ENCODE measurements at places on chromosomes 2 and 18.
A peak's percentile ranks its signal among the peaks of the same experiment; 100 is the strongest.

DNA sequence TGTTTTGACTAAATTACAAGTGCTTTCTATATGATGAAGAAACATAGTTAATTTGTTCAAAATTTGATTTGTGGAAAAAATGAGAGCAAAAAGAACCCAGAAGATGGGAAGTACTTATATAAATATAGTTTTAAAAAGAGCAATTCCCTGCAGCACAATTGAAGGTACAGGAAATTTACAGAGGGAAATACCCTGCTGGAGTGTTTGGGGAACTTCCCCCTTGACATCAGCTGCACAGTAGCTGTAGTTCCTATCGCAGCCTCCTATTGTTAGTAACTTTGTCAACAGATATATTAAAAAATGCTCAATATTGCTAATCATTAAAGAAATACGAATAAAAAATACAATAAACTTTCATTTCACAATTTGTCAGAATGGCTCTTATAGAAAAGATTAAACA is 1118.8 kb upstream of the ZEB2 start:
- no peak for DNase-seq

DNA sequence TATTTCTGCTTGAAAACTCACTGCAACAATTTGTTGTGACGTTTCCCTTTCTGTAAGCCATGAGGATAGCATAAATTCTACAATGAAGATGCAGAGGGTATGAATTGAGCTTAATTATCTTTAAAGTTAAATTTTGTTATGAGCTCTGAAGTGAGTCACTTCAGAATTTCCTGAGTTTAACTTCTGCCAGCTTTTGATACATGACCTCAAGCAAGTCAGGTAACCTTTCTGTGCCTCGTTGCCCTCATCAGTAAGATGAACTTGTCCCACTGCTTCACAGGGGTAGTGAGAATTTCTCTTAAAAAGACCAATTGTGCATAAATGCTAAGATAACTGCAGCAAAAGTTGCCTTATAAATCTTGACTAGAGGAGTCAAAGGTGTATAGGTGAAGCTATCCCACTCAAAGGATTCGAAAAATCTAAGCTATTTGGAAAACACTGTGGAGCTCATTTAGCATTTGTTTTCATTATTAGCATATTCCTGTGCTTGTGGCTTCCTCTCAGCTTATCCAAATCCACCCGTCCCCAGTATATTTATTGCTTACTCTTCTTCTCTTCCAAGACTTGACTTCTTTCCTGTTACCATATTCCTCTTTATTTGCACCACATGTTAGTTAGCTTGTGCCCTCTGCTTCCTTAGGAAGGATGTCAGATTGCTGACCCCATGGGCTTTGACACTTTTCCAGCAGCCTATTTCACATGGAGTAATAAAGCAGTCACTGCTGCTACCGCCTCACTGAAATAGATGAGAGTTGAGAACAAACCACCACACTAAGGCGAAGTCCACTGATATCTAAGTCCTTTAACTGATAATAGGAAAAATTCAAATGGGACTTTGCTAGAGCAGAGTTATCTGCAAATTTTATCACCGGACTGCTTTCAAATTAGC is 428.6 kb downstream of the ERBB4 start:
- no peak for DNase-seq

GRCh38 chr2:183035298-183035953 is 2.8 kb downstream of the NCKAP1 start:
- peak; percentile 62 for DNase-seq

- no peak for DNase-seq
Observed at GRCh38 chr2:9838391-9838790, 4.9 kb upstream of the TAF1B start.

DNA sequence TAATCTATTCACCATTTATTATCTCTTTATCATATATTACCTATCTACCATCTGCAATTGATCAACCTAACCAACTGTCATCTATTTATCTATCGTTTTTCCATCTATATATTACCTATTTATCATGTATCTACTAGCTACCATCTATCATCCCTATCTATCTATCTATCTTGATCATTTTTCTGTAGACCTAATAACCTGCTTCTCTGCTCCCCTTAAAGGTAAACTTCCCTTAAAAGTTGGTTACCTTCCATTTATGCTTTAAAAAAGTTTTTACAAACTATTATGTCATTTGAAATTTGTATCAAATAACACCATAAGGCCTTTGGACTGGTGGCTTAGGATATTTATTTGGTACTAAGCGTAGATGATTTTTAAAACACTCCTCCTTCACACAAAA is 47.2 kb downstream of the TMEM18 start:
- no peak for DNase-seq

DNA sequence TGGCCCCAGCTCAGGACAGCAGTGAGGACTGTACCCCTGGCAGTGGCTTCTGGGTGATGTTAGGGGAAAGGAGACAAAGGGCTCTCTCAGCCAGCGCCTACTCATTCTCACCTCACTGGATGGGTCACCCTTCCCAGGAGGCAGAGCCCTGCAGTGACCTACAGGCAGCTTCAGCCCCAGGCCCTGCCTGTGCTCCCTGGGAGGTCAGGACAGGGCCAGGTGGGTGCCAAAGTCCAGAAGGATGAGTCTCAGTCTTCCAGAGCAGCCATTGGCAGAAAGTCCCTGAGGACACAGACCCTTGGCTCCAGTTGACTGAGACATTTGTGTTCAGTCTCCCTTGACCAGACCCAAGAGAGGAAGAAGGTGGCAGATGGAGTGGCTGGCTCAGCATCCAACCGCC is 75.1 kb downstream of the TEX51 start:
- DNase-seq = no peak

DNA sequence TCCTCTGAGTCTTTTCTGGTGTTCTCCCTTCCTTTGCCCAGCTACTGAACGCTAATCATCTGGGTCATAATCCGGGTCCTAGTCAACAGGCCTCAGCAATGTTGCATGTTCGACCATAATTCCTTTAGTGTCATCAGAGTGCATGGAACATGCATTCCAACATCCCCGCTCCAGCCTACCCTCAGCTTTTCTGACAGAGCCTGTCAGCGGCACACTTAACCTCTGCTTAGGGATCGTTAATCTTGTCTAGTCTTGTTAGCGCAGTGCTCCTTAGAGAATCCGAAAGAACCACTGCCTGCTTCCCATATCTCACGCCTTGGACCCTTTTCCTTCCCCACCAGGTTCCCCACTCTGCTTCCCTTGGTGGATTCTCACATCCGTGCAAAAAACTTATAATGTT is 767.9 kb upstream of the ID2 start:
- DNase-seq = no peak

GRCh38 chr2:215870088-215870490 is 143.3 kb downstream of the MREG start:
- DNase-seq = no peak

- no peak for DNase-seq
Observed at GRCh38 chr2:232276084-232276732, 102.3 kb upstream of the ALPP start.

- no peak for DNase-seq
Observed at GRCh38 chr2:47452761-47453160, 49.8 kb downstream of the MSH2 start.

- DNase-seq = no peak
Observed at GRCh38 chr2:222523783-222524544, 99.6 kb downstream of the SGPP2 start.

DNA sequence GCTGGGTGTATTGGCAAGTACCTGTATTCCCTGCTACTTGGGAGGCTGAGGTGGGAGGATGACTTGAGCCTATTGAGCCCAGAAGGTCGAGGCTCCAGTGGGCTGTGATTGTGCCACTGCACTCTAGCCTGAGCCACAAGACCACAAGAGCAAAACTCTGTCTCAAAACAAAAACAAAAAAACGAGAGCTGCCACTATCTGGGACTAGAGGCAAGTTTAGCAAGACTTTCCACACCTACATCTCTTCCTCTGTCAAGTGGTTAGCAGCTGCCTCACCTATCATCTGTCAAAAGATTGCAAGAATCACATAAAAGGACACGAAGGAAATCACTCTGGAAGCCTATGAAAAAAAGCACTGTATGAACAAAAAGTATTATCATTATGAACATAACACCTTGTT is 55.2 kb upstream of the RIOK3 start:
- no peak for DNase-seq

DNA sequence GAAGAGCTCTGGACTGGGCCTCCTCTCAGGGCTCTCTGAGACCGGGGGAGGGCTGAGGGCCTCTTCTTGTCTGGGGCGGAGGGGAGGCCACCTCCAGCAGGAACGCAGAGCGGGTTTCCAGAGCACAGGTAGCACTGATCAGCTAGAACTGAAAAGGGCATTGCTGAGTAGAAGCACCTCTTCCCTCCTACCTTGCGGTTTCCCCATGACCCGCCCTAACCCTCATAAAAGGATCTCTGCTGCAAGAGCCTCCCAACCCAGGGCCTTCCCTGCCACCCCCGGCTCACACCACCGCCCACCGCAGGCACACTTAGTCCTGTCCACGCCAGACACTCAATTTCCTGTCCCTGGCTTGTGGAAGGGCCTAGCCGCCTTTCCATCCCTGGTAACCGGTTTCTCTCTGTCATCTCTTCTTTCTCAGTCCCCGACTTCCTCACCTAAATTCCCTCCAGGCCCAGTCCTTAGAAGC is 966 bp downstream of the ADCY3 start:
- DNase-seq = no peak

DNA sequence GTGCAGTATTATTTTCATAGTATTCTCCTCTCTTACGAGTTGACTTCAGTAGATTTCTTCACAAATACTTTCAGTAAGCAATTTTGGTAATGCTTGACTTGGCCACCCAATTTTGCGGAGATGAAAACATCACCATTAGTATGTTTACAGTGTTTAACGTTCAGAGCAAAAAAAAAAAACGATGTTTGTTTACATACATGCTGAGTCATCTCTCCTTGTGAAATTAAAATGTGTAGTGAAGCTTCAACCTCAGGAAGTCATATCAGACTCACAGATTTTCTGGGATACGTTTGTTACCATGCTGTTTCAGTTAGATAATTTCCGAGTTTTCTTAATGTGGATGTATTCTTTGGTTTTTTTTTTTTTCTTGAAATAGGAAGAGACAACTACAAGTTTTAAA is 100.1 kb downstream of the CTNNA2 start:
- DNase-seq = no peak

DNA sequence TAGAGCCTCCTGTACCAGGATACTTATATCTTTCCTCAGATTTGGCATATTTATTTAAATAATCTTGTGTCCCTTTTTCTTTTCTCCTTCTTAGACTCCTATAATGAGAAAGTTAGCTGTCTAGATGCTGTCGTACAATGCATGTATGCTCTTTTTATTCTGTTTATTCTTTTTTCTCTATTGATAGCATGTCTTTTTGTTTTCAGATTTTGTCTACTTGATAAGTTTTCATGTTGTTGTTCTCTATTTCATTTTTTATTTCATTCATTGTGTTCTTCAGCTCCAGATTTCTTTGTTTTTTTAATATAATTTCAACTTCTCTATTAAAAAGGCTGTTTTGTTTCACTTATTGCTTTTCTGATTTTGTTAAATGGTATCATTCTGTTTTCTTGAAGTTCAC is 674.3 kb upstream of the POU3F3 start:
- no peak for DNase-seq

DNA sequence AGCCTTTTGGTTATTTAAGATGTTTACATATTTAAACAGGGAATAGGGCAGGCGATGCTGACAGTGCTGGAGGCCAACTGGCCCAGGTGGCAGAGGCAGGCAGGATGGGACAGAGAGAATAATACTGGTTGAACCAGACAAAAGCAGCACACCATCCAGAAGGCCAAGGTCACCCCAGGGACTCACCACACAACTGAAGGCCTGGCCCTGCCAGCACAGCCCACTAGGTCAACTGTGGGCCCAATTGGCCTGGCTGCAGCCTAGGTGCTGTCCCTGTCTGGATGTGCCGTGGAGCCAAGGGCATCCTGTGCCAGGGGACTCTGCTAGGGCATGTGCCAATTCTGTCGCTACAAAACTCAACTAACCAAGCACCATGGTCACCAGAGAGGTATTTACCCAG is 69.2 kb downstream of the RNF152 start:
- no peak for DNase-seq

GRCh38 chr2:209666296-209666695 is 105.3 kb upstream of the UNC80 start:
- no peak for DNase-seq

DNA sequence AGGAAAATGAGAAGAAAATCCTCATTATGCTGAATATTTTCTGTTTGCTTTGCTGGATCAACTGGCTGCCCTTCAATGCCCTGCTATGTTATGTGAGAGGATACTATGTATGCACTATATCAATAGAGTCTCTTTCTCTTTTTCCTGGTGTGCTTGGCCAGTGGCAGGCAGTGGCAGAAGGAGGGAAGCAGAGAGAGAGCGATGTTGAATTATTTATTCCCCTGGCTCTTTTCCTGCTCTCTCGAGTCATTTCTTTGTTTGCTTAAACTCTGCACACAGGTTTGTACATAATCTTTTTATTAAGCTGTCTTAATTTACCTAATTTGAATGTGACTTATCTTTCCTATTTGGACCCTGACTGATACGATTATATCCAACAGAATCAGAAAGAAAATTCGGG is 1727.3 kb downstream of the SUCLG1 start:
- no peak for DNase-seq

- no peak for DNase-seq
Observed at GRCh38 chr2:188676010-188676400, 298.2 kb upstream of the COL3A1 start.

- no peak for DNase-seq
Observed at GRCh38 chr2:132668189-132668823, 1.7 kb downstream of the LYPD1 start.

DNA sequence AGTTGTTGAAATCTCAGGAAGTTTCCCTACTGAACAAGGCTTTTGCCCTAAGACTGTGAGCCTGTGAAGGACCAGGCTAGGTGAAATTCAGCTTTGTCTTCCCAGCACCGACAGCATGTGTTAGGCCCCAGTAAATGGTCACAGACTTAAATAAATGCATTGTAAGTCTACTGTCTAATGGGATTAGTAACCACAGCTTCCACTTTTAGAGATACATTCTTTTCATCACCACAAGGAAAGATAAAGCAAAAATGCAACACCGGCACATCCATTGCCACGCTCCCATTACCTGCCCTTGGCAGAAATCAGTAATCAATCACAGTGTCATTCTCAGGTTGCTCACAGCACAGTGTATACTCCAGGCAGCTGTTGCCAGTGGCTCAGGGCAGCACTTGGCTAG is 59.3 kb downstream of the CRACDL start:
- DNase-seq = no peak

DNA sequence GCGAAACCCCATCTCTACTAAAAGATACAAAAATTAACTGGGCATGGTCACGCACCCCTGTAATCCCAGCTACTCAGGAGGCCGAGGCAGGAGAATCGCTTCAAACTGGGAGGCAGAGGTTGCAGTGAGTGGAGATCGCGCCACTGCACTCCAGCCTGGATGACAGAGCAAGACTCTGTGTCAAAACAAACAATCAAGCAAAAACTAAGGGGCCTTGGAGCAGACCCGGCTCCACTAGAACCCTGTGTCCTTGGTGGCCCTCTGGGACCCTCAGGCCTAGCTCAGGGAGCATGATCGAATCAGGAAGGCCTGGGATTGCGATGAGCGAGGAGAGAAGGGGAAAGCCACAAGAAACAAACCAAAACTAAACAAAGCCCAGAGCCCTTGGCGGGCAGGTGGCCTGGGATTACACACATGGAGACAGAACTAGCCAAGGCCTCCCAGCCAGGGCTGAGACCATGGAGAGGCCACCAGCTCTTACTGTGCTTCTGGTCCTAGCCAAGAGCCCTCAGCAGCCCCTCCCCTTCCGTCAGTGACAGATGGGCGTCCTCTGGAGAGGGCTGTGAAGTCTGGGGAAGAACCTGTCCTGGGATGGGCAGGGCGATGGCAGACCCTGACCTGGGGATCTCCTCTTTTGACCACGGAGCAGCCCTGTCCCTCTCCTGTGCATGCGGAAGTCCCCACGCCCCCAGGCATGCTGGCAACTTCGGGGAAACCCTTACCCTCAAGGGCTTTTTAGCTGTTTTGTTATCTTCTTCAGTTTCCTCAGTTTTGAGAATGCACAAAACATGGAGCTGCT is 27.4 kb upstream of the CATIP start:
- DNase-seq = no peak
